ENCODE measurements at places on chromosomes 3 and 15.

DNA sequence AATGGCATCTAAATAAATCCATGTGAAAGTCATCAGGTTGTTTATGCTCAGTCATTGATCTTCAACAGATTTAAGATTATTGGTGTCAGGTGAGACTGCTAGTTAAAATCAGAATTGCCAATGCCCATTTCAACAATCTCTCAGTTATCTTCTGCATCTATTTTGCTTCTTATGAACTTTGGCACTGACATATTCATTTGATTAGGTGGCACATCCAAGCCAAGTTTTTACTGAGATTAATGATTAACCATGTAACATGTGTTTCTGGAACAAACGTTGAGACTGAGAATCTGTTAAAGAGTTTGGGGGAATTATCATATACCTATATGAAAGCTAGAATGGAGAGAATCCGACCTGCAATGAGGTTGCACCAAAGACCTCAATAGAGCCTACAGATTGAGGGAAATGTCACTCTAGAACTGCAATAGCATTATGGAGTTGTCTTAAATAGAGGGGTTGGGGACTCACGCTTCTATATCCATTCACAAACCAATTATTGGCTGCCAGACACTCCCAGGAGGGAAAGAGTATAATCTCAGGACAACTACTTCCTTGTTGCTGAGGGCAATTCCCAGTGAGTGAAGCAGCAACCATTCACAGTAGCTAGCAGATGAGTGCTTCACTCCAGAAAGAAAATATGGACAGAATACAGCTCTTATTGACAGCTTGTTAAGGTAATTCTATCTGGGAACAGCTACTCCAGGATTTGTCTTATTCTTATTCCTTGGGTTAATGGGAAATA is 891.3 kb downstream of the SQOR start:
- DNase-seq: no peak

DNA sequence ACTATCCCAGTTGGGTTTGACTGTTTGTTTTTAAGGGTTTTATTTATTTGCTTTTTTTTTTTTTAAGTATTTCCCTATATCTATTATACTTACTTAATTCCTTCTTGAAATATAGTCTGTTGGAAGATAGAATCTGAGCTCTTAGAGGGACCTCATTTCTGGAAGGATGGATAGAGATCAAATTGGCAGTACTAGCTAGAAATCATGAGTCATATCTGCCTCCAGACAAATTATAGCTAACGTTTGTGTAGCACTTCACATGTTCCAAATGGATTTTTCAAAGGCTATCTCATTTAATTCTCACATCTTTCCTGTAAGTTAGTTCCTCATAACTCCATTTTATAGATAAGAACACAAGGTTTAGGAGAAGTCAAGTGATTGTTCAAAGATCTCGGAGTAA is 384.7 kb downstream of the ZIC1 start:
- no peak for DNase-seq

- DNase-seq: no peak
Observed at GRCh38 chr15:70361106-70361505, 263.4 kb upstream of the TLE3 start.

- DNase-seq: no peak
Observed at GRCh38 chr3:185175370-185175987, 22.6 kb upstream of the C3orf70 start.

- DNase-seq: no peak
Observed at GRCh38 chr3:116614795-116615362, 94.7 kb upstream of the TUSC7 start.

DNA sequence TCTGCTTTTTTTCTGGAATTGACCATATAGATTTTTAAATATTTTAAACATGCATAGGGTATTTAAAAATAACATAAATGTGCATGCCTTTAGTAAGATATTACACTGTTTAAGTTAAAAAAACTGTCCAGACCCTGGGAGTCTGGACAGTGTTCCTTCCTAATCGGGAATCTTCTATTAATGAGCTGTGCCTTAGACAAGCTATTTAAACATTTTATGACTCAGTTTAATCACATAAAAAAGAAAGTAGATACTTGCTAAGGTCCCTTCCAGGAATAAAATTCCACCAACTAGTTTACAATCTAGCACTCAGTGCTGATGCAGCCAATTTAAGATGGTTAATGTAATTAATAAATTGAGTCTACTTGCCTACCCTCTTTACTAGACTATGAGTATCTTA is 140.4 kb upstream of the DPH6 start:
- no peak for DNase-seq

DNA sequence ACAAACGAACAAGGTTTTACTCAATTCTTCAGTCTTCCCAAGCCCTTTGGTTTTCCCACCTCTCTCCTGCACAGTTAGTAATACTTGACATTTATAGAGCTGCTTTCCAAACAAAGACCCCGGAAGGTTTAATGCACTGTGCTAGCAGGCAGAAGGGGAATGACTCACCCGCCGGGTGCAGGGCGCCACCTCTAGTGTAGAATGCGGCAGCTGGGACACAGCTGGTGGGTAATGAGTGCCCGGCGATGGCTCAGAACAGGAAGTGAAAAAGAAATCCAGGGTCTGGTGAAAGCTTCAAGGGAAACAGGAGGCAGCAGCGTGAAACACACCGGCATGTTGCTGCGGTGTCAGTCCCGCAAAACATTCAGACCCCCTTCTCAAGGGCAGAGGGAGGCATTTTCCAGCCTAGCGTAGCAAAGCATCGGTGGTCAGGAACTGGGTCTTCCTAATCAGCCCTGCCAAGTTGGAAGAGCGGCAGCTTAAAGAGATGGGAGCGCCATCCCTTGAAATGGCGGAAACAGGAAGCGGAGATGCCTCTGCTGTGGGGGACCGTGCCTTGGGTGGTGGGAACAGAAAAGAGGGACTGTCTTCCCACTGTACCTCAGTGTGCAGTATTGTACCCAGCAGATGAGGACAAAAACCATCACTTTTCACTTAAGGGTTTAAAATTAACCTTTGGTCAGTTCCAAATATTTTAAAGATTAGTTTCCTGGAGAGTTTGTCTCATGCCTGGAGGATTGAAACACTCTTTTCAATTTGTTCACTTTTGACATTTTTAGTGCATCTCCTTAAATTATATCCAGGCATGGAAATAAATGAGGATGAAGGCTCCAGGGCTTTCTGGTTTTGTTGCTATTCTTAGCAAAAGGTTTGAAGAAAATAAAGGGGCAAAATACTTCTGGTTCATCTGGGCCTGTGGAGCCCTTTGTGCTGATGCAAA is 160.7 kb upstream of the MCTP2 start:
- no peak for DNase-seq

DNA sequence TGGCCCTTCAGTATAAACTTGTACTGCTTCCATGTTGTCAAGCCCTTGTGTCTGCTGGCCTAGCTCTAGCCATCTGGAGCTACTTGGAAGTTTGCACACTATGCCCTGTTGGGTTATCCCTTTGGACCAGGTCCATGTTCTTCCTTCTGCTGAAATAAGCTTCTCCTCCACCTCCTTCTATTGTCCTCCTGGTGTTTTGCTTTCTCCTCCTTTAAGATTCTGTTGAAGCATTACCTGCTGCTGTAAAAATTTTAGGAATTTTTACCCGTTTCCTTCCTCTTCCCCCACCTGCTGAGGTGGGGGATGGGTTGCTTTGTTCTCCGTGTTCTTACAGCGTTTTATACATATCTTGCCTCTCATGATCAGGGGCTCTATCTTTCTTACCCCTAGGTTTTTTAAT is 51.7 kb downstream of the SH3GL3 start:
- DNase-seq: no peak

- DNase-seq: no peak
Observed at GRCh38 chr3:149243540-149243939, 21.9 kb upstream of the CP start.

GRCh38 chr15:73923488-73924164 is 2.6 kb upstream of the LOXL1 start:
- no peak for DNase-seq

GRCh38 chr3:175526191-175526590 is 667.1 kb downstream of the NAALADL2 start:
- DNase-seq: no peak

GRCh38 chr15:62606376-62607113 is 436.0 kb upstream of the TPM1 start:
- no peak for DNase-seq

- DNase-seq: no peak
Observed at GRCh38 chr15:85583923-85584390, 203.6 kb downstream of the AKAP13 start.

DNA sequence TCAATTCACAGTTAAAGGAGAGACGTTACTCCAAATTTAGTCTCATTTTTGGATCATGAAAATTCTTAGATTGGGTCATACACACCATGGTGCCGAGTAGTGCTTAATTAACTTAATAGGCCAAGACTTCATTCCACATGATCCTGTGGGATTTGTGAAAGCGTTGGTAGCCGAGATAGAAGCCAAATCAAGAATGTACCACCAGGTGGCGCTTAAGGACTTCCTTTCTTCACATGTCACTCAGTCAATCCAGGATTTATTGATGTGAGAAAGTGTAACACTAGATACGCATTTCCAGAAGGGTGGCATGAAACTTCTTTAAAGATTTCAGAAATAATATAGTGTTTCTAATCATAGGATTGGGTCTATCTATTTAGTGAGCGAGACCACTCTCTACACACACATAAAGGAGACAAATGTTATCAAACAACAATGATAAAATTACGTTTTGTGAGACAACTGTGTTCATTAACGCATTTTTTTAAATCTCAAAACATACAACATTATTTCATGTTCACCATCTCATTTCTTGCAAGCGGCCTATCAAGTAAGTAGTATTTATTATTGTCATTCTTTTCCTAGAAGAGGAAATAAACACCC is 436.1 kb downstream of the CHL1 start:
- DNase-seq: peak; percentile 29

DNA sequence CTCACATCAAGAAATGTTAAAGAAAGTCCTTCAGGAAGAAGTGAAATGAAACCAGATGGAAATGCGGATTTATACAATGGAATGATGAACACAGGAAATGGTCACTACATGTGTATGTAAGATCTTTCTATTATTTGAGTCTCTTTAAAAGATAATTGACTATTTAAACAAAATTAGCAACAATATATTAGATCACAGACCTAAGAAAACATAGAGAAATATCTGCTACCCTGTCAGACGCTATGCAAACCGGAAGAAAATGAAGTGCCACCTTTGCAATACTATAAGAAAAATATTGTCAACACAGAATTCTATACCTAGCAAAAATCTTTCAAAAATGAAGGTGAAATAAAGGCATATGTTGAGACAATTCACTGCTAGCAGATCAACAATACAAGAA is 17.2 kb downstream of the RAB6B start:
- DNase-seq: no peak

DNA sequence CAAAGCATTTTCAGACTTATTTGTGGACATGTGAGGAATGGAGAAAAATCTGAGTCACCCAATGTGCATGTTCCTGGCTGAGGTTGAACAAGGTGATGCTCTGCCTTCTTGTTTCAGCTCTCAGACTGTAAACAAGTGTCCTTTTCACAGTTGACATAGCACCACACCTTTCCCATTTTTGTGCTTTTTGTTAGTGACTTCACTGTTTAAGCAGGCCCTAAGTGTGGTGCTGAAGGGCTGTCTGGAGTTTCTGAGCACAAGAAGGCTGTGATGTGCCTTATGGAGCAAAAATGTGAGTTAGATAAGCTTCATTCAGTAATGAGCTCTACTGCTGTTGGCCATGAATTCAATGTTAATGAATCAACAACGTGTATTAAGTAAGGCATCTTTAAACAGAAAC is 20.4 kb downstream of the ABI3BP start:
- no peak for DNase-seq

- DNase-seq: no peak
Observed at GRCh38 chr3:23932571-23932970, 12.5 kb upstream of the NR1D2 start.

GRCh38 chr15:43168192-43169107 is 16.8 kb upstream of the CCNDBP1 start:
- DNase-seq: no peak
